Kidney epithelial cell (primary cell): ENCODE measurements at places on chromosomes 2 and 18. TPM values are rescaled to one million over a fixed set of nuclear protein-coding genes. Genes with fewer than 3 reads are reported as not detected.

The SERPINB12 gene
- total RNA-seq: not detected in 2 replicates

The ALLC gene
- total RNA-seq: 0.13 TPM in 1 of 2 replicates, not detected in the other

The HTR2B gene
- 0.21 and 0.29 TPM in 2 replicates for total RNA-seq

The GALNT13 gene
- total RNA-seq: 0.46 and 0.75 TPM in 2 replicates

The NYAP2 gene
- total RNA-seq: not detected in 2 replicates

The ANTXR1 gene
- 35.5 TPM in 2 replicates for total RNA-seq

- no peak for DNase-seq
Observed at GRCh38 chr2:150762571-150762970, 275.1 kb upstream of the RND3 start.

DNA sequence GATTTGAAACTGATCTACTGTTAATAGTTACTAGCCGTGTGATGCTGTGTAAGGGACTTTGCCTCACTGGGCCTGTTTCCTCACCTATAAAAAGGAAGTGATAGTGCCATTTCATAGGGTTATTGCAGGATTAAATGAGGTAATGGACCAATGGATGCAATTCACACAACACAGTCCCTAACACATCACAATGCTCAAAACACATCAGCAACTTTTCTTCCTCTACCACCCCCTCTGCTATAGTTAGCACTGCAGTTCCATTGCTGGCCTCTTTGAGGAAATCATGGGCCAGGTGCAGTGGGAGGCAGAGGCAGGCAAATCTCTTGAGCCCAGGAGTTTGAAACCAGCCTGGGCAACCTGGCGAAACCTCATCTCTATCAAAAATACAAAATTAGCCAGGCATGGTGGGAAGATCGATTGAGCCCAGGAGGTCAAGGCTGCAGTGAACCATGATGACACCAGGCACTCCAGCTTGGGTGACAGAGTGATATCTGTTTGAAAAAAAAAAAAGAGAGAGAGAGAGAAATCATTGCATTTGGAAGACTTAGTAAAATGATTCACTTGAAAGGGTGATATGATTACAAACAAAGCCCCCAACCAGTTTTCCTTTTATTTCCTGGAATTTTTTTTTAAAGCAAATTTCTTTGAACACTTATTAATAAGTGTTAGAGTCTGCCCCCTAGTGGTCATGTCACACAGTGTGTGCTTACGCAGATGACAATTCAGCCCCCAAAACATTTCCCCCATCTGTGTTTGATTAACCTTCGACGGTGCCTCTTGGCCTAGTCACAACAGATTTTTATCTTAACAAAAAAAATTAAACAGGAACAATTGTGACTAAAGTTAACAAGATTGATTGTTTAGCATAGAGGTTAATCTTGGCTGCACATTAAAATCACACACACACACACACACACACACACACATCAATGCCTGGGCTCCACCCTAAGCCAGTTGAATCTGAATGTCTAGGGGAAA, 88.6 kb upstream of the BCL11A start:
- no peak for DNase-seq

DNA sequence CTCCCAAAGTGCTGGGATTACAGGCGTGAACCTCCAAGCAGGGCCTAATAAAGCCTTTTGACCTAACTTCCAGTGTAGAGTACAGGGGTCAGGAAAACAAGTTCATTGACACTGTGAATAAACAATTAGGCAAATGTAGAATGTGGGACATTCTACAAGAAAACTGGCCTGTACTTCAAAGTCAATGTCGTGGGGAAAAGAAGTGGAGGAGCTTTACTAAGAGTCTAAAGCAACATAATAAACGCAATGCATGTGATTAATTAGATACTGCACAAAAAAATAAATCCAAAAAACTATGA, 3.6 kb upstream of the RRM2 start:
- no peak for DNase-seq

- no peak for DNase-seq
Observed at GRCh38 chr2:235144291-235144690, 192.5 kb downstream of the SH3BP4 start.

DNA sequence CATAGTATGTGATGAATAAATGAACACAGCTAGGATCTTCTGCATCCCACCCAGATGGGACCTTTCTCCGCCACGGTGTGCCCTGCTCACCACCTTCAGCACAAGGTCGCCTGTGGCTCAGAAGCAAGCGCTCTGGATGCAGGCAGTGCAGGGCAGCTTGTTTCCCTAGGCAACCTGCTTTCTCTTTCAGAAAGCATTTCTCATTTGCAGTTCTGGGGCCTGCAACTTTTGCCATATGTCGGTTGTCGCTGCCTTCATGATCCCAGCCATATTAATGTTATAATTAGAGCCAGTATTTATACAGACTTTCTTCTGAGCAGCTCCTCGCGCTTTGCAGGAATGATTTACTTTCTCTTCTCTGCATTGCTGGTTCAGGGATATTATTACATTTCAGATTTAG, 692.8 kb downstream of the RNF144A start:
- no peak for DNase-seq

- no peak for DNase-seq
Observed at GRCh38 chr2:163657281-163657656, 78.5 kb downstream of the FIGN start.

DNA sequence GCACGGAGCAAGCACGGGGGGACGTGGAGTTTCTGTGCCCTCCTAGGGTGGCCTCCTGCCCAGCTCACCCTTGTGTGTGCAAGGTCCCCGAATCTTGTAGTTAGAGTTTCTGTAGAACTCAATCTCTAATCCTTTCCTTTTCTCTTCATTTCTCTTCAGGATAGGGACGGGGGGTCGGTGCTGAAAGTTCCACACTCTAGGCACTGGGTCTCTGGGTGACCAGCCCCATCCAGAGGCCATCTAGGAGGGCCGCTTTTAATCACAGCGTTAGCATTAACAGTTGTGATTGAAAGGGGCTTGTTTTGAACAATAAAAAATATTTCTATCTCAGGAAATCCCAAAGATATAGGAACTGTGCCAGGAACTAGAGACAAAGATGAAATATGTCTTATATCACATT, 10.5 kb downstream of the SOCS6 start:
- no peak for DNase-seq

- DNase-seq: no peak
Observed at GRCh38 chr2:217601601-217602000, 401.2 kb downstream of the TNS1 start.

GRCh38 chr2:9914384-9915065, 37.0 kb upstream of the GRHL1 start:
- peak; percentile 79 for DNase-seq

DNA sequence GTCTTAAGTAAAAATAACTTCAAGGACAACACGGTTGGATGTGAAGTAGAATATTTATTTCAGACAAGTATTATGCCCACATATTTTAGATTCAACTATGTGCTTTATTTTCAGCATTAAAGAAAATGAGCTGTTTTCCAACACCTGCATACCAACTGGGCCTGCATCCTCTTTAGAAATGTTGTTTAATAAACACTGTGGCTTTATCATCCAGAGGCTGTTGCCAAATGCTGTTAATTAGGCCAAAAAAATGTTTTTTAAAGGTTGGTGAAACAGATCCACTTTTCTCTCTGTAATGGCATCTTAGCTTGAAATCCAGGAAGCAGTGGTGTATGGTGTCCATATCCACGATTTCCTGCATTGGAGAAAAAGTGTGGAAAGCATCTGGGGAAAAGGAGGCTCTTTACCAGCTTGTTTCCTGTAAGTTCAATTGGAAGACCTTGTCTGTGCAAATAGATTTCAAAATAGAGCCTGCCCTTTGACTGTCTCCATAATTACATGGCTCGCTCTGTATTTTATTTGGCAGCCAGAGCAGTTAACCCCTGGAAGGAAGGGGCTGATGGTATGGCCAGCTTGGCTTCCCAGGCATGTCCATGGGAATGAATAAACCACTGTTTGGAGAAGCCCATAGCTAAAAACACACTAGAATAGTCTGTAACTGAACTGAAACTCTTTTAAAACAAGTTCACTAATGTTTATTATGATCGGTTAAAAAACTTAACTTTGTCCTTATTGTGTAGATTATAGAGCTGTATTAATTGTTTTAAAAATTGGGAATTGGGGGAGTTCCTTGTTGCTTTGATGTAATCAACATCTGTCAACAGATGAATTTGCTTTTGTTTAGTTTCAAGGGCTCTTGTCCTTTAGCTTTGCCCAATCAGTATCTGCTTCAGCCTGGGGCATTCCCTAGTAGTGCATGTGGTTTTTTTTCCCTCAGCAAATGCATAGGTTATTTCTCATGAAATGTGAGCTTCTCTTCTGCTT, 33.0 kb upstream of the DLX1 start:
- no peak for DNase-seq

DNA sequence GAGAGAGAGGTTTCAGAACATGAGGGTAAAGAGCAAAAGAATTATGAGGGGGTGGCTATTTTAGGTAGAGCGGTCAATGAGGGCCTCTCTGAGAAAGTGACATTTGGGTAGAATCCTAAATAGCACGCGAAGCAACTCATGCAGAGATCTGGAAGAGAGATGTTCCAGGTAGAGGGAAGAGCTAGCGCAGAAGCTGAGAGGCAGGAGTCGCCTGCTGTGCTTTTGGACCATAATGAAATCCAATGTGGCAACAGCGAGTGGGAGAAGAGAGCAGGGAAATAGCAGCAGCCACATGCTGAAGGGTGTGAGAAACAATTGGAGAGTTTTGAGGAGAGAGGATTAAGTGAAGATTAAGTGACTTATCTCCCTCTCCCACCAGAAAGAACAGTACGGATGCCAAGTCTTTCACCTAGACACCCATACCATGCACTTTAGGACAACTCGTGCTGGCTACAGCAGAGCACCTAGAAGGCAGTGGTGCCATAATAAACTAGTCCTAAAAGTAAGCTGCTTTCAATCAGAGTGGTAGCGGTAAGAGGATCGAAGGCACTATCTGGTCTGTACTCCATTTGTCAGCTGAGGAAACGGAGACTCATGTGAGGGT, 129.7 kb downstream of the LRP2 start:
- no peak for DNase-seq

GRCh38 chr2:144027593-144027992, 492.3 kb downstream of the ZEB2 start:
- no peak for DNase-seq

- DNase-seq: no peak
Observed at GRCh38 chr2:219856602-219857001, 229.2 kb downstream of the SLC4A3 start.

DNA sequence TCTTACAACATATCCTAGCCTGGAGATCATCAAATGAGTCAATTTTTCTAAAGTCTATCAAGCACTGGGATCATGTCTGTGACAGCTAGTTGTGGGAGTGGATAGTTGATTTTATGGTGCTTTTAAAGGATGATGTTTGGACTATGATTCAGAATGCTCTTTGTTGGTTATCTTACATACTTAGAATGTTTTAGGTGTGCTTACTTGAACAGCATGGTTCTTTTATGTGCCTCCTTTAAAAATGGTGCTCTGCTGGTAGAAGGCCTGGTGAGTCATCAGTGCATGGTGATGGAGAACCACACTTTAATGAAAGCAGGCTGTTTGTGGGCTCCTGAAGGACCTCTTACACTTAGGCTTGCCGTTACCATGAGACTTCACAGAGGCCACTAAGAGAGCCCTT, 682.7 kb upstream of the FANCL start:
- peak; percentile 19 for DNase-seq
